ENCODE measurements at places on chromosomes 11 and 22.

DNA sequence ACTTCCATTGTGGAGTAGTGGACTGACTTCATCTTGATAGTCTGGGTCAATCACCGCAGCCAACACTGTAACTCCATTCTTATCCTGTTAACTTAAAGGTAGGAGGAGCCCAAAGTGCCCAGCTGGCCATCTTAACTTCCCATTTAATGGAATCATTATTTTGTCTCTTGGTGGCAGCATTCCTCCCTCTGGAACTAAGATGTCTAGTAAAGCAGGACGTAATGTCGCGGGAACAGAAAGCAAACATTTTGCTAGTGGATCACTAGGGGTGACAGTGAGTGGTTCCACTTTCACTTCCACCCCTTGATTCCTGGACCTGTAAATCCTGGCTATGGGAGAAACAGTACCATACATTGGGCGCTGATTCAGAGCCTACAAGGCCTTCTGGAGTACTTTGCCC is 71.4 kb downstream of the GAB4 start:
- no peak for DNase-seq

DNA sequence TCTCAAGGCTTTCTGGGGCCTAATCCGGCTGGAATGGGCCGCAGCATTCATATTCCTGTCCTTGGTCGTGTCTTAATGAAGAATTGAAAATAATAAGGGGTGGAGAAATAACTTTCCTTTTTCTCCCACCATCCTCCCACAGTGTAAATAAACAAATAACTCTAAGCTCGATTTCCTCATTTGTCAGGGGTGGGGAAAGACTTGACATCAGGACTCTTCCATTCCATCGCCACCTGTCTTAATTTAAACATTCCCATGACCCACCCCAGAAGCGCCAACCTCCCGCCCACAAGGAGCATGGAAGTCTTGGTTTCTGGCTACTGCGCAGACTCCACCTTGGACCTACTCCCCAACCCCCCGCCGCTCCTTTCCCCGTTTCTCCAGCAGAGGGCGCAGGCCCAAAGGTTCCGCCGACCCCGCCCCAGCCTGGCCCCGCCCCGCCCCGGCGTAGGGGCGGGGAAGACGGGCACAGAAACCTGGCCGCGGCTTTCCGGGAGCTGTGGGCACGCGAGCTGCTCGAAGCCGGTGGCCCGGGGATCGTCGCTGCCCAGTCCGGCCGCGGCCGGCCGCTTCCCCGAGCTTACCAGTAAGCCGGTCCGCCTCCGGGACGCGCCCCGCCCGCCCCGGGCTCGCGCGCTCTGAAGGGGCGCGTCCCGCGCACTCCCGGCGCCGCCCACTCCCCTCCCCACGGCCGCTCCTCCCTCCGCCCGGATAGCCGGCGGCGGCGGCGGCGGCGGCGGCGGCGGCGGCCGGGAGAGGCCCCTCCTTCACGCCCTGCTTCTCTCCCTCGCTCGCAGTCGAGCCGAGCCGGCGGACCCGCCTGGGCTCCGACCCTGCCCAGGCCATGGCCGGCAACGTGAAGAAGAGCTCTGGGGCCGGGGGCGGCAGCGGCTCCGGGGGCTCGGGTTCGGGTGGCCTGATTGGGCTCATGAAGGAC is at the start of gene CBL:
Gene CBL, plus strand, starts transcription at position 766 of the 937 bp plus-strand sequence. Its CDS starts 79 bp downstream, at position 845.
- DNase-seq, result peak; percentile 96

GRCh38 chr11:46259971-46260560 is 17.4 kb upstream of the CREB3L1 start:
- no peak for DNase-seq

DNA sequence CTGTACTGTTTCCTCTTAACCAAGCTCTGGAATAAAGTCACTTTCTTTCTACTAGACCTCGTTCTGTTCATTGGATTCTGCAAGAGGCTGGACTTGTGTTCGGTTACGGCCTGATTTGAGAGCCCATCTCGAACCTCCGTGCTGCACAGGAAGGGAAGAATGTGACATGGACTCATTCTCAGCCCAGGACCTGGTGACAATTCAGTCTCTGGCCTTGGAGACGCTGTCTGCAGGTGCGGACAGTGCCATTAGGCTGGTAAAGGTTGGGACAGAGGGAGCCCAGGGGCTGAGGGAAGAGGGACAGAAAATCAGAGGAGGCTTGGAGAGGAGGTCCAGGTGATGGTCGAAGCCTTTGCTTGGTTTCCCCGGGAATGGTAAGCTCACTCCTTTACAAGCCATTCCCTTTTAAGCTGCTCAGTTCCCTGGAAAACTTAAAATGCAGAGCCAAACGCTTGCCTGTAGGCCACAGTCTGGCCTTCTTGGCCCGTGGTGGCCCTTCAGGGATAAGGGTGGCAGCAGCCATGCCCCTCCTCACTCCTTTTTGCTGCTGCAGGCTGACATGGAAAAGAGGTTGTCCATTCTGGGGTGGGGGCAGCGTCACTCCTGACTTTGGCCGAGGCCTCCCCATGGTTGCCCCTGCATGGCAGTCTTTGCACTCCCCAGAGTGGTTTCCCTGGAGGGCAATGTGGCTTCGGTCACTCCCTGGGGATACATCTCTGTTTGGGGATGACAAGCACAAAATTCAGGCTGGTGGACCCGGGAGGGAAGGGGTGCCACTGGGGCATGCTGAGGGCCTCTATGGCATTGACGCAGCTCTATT is 52.3 kb downstream of the SHISAL1 start:
- DNase-seq, result no peak

- DNase-seq, result no peak
Measured at GRCh38 chr11:83998921-83999320, 712.8 kb upstream of the CCDC90B start.

- no peak for DNase-seq
Measured at GRCh38 chr11:6771926-6772893, at the start of gene OR2AG2. TSS of gene OR2AG2 (minus strand) at chr11:6771976. CDS start at chr11:6768957, 3,019 bp downstream.

DNA sequence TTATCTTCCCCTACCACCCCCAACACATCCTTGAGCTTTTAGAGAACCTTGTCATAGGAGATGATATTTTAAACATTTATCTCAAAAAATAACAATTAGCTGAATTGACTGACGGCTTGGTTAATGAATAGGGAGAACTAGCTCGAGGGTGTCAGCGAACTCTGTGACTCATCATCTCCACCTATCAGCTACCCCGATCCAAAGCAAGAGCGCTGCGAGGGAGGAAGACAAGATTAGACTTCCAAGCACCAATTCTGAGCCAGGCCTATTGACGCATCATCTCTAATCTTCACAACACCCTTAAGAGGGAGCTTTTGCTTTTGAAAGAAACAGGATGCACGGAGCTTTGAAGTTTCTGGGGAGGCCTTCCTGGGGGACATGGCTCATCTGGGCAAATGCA is 51.0 kb upstream of the GALNT18 start:
- no peak for DNase-seq

- no peak for DNase-seq
Measured at GRCh38 chr11:103396237-103396636, 287.0 kb downstream of the DYNC2H1 start.

DNA sequence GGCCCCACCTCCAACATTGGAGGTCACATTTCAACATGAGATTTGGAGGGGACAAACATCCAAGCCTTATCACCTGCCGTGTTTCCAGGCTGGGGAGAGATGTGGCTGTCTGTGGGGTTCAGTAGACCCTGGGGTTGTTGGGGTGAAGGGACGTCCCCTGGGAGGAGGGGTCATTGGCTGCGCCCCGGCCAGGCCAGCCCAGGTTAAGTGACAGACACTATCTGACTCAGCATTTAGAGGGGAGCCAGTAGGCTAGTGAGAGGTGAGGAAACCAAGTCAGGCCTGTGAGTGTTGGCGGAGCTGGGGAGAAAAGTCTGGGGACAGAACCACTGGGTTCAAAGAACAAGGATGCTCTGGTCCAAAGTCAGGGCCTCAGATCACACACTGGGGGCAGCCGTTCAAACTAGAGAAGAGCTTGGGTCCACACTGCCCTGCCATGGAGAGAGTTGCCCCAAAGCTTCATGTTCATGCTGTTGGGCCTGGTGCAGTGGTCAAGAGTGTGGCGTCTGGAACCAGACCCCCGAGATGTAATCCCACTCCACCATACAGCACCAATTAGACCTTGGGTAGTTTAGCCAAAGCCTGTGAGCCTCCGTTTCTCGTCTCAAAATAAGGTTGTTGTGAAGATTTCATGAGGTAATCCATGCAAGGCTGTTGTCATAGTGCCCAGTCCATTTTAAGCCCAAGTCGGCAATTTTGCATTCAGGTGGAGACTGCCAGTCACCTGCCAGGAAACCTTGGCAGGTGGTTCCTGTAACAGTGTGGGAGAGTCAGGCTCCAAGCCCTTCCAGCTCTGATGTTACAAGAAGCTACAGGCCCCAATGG is 1289.6 kb downstream of the TBC1D22A start:
- no peak for DNase-seq

DNA sequence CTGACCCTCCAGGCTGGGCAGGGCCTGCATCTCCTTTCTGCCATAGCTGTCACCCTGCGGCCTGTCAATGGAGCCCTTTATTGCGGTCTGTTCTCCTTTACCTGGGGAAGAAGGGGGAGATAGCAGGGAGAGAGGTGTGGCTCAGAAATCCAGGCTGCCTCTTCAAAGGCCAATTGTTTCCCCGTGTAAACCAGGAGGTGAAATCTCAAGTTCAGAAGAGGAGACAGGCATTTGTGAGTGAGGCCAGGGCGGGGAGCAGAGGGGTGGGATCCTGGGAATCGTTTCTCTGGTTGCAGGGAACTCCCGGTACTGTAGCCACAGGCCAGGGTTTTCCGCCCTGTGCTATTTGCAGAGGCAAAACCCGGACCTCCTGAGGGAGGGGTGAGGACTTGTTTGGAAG is 9.1 kb downstream of the DCPS start:
- no peak for DNase-seq

- DNase-seq, result no peak
Measured at GRCh38 chr11:117128289-117128688, 15.8 kb upstream of the PAFAH1B2 start.

- no peak for DNase-seq
Measured at GRCh38 chr11:60984636-60985035, 13.2 kb downstream of the CD6 start.

DNA sequence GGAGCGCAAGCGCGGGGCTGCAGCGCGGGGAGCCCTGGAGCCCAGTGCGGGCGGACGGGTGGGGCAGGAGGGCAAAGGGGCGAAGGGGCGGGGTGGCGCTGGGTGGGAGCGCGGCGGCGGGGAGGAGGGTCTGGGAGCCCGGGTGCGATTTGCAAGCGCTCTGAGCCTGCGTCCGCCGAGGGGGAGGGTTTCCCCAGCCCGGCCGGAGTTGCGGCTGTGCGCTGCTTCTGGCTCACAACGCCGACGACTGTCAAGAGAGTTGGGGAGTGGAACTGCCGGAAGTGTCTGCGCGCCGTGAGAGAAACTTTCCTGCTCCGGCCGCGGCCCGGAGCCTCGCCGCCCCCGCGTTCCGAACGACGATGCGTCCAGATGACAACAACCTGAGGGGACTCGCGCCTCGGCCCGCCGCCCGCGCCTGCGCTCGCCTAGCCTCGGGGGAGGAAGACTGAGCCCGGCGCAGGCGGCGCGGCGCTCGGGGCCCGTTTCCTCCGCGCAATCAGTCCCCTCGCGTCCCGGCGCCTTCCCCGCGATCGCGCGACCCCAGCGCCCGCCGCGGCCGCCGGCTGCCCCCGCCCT is at the start of gene ARHGAP42:
Gene ARHGAP42, plus strand, starts transcription at position 235 of the 576 bp plus-strand sequence. CDS start 391 bp downstream, outside the sequence.
- DNase-seq, result no peak

DNA sequence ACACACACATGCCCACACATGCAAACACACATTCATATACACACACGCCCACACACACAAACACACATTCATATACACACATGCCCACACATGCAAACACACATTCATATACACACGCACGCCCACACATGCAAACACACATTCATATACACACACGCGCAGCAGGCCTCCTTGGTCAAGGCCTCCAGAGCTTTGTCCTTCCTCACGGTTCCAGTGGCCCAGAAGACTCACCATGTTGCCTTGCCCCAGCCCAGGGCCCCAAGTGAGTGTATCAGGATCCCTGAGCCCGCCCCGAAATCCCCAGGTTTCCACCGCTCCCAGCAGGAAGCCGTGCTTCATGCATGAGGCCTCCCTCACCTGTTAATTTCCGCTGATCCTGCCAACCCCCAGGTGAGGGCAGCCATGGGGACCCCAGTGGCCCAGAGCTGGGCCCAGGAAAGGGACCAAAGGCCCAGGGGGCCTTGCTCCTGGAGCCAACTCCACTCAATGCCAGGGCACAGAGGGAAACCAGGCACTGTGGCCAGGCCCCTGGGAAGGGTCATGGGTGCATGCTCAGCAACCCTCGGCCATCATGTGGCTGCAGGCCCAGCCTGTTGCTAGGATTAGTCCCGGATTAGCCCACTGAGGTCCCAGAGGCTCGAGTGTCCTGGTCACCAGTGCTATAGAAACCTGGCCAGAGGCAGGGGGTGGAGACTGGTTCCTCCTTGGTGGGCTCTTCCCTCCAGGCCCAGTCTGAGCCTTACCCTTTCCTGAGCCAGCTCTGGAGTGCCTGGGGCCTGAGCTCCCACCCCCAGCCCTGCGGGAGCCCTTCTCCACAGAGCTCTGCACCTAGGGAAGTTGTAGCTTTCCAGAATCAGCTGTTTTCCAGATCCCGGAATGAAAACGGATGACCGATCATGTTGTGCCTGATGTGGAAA is 34.4 kb downstream of the IGF2 start:
- DNase-seq, result no peak

DNA sequence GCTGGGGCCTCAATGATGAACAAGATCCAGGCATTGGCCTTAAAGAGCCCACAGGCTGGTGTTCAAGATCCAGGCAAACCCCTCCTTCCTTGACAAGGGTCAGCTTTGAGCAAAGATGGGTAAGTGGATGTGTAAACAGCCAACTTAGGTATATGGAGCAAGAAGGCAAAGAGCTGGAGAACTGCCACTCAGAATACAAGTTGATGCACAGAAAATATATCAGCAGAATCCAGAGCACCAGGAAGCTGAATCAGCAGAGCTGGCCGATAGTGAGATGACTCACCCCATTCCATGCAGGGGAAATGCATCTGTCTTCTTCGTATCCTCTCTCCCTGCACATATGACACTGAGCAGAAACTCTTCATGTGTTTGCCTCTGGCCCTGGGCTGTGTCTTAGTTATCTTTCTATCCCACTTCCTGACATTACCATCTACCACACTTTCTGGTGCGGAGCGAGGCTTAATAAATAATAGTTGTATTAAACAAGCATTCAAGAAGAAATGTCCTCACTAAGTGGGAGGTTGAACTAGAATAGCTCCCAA is 57.8 kb downstream of the ENDOD1 start:
- DNase-seq, result no peak

DNA sequence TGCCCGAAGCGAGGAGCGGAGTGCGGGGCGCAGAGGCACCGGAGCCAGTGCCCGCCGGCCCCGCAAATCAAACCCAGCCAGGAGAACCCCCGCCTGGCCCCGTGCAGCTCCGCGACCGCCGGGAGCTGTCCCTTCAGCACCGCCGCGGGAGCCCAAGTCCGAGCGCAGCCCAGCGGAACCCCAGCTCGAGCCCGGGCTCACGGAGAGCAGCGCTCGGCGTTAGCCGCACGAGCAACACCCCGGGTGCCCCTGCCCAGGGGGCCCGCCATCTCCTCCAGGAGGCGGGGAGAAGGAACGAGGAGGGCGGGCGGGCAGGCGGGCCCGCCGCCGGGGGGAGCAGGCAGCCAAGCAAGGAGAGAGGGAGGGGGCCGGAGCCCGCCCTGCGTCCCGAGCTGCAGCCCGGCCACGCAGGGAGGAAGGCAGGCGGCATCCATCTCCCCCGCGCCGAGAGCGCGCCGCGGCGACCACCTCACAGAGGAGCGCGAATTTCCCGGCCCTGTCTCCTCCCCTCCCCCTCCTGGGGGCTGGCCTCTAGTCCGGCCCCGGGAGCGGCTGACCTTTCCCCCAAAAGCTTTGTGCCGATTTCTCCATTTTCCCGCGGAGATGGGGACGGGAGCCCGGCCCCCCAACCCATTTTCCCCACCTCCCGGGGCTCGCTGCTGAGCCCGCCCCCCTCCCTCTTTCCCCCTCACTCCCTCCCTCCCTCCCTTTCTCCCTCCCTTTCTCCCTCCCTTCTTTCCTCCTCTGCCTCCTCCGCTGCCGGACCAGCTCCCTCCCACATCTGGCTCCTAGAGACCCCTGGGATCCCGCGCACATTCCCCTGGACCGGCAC is 621 bp downstream of the KCNC1 start:
- DNase-seq, result no peak
